ENCODE measurements at places on chromosomes 1 and 21.

DNA sequence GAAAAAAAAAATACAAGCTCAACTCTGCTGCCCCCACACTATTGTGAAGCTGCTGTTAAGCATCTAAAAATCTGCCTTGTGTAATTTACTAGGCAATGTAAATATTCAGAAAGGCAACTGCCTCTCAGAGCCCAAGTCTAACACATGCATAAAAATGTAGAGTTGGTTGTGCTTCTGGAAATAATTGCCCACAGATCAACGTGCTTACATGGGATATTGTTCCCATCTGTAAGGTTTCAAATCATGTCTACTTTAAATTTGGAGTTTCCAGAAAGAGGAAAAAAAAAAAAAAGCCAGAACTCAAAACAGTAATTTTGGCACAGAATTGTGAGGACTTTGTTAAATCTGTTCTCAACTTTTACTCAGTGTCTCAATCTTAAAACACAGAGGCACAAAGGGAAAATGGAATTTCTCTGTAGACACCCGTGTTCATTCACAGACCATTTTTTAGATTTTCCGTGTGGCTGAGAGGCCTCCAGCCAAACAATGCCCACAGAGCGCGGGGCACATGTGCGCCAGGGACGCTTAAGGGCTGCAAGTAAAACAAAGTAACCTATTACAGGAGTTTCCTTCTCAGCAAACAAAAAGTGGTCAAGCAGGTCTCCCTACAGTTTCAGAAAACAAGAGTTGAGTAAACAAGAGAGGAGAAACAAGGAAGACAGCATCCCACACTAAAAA, 115.5 kb downstream of the RERE start:
- no peak for DNase-seq

GRCh38 chr1:119090250-119090649, 50.2 kb downstream of the WARS2 start:
- no peak for DNase-seq

DNA sequence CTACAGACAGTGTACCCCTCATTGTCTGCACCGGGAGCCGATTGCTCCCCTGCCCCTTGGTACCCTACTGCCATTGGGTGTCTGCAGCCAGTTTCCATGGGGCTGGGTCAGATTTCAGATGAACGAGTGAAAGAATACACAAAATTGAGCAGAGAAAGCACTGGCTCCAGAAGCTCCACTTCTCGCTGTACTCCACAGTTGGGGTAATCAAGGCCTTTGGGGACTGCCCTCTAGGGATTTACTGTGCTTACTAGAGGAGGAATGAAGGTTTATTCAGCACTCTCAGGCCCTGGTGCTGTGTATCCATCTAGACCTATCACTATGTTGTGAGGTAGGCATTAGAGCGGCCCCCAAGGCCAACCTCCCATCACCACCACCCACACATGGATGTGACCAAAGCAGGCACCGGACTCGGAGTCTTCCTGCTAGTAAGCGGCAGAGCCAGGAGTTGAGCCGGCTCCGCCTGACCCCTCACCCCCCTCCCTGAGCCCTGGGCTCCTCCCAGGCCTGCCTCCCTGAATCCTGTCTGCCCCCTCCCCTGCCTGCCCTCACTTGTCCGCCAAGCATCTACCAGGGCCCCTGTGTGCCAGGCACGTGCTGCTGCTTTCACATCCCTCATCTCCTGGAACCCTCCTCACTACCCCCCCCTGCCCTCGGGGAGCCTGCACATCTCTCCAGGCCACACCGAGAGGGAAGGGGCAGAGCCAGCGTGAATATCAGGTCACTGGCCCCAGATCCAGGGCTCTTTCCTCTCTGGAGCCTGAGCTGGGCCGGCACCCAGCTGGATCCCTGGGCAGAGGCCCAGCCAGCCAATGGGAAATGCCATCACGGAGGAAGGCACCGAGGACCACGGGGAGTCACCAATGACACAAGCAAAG, 23.3 kb downstream of the KCNN3 start:
- no peak for DNase-seq

DNA sequence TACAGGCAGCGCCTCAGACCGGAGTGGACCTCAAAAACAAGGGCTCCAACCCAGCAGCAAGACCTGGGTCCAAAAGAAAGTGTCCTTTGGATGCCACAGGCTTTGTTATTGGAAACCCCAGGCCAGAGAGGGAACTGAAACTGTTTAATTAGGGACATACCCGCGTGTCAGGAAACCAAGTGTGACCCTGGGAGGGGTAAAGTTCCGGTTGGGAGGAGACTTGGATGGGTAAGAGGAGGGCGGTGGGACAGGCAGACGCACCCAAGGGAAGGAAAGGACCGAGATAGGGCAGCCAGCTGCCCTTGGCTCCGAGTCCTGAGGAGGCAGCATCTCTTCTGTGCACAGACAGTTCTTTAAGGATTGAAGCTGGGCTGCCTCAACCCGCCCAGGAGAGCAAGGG, 71.4 kb downstream of the CDC7 start:
- DNase-seq, result no peak

- no peak for DNase-seq
Measured at GRCh38 chr1:111620441-111620971, 917 bp downstream of the RAP1A start.

- DNase-seq, result no peak
Measured at GRCh38 chr1:44262816-44263567, 49.7 kb downstream of the DMAP1 start.

DNA sequence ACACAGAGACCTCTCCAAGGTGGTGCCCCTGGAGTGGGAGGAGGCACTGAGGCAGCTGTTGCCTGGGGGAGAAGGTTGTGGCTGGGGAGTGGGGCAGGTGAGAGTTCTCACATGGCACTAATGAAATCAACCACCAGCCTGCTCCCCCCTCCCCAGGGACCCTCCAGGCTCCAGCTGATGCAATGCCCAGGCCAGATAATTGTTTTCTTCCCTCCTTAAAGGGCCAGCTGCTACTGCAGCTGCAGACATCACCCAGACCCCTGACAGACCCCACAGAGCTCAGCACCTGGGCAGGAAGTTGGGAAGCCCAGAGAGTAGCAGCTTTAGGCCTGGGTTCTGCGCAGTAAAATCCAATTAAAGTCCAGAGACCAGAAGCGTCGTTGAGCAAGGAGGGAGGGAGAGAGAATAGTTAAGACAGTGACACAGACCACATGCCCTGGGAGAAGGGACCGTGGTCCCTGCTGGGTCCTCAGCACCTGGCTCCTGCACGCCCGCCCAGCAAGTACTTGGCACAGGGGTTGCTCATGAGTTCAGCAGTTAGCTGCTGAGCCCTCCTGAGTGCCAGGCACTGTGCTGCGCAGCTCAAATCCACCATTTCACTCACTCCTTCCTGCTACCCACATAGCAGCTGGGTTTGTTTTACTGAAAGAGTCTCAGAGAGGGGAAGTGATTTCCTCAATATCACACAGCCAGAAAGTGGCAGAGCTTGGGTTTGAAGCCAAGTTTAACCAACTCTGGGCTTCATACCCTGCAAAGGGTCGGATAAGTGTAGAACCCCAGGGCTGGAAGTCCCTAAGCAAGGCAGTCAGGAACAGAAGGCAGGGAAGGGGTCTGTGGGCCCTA, 1.9 kb downstream of the RIMS3 start:
- DNase-seq, result no peak

- no peak for DNase-seq
Measured at GRCh38 chr1:173475564-173476196, 1.5 kb upstream of the PRDX6 start.

- no peak for DNase-seq
Measured at GRCh38 chr21:37463083-37463801, 96.7 kb downstream of the DYRK1A start.

DNA sequence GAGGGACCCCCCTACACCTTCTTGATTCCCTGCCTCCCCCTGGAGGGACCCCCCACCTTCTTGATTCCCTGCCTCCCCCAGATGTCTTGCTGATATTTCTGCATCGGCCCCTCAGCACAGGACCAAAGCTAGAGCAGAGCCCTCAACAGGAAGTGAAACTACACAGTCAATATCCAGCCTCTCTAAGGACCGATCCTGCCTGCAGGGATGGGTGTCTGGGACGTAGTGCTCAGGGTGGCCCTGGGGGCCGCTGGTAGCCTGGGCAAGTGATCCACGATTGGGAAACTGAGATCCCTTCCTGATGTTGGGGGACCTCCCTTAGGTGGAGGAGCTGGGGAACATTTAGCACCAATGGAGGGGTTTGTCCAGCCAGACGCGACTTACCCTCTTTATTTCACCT, 3.9 kb upstream of the LEFTY2 start:
- no peak for DNase-seq

GRCh38 chr1:2523891-2524609, 2.3 kb downstream of the PANK4 start:
- DNase-seq, result no peak

DNA sequence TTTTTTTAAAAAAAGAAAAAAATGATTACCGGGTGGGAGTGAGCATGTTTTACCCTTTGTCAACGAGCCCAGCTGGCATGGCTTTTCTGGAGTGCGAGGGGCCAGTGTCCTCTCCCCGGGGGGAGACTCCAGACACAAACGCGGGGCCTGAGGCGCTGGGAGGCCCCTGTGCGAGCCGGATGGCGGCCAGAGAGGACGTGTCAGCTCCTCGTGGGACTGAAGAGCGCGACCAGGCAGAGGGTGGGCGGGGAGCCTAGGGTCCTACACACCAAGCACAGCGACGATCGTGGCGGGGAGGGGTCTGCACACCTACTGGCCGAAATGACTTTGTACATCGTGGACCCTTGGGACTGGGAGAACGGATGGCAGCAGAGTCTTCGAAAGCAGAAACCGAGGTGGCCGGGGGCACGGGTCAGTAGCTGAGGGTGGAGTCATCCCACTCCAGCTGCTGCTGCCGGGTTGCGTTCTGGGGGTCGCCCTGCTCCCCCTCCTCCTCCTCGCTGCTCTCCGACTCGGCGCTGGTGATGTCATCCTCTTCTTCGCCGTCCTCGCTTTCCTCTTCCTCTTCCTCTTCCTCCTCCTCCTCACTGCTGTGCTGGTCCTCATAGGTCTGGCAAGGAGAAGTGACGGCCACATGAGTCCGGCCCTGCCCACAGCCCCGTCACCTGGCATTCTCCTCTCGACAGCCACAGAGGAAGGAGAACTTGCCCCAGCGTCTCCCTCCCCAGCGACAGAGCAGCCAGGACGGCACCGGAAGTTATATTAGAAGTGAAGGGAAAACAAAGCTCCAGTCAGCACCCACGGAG, 78.8 kb downstream of the PIK3CD start:
- DNase-seq, result no peak

GRCh38 chr1:151009206-151009587, 948 bp downstream of the PRUNE1 start:
- DNase-seq, result no peak

DNA sequence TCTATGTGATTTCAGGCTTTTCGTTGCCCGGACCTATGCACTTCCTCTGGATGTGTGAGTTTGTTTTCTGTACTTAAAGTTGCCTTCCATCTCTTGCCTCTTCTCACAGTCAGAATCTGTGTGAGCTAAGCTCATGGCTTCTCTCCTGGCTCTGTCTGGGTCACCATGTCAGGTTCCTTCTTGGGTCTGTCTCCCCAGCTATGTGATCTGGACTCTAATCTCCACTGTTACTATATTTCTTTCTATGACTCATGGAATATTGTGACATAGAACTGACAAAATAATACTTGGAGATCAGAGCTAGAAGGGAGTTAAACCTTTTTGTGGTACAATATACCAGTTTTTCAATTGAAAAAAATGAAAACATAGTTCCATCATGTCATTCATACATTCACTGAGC, 172.7 kb upstream of the FGGY start:
- DNase-seq, result no peak

GRCh38 chr1:45848714-45849113, 45.3 kb downstream of the MAST2 start:
- no peak for DNase-seq

DNA sequence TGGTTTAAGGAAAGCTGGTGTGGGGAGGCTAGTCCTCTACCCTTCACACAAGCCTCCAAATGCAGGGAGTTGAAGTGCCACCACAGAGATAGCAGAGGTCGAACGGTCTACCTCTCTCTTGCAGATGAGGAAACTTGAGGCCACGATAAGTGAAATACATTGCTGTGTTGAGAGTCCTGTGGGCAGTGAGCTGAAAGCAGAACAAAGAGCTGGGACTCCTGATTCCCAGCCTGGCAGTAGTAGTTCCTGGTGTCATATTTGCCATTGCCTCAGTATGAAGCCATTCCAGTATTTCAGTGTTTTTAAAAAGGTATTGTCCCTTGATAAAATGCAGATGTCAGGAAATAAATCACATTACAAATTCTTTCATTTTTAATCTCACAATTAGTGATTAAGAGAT, 28.6 kb downstream of the AK4 start:
- DNase-seq, result no peak

GRCh38 chr1:24205345-24206082, 18.4 kb upstream of the IFNLR1 start:
- DNase-seq, result no peak

GRCh38 chr1:74465193-74465681, 47.2 kb downstream of the LRRC53 start:
- DNase-seq, result no peak

DNA sequence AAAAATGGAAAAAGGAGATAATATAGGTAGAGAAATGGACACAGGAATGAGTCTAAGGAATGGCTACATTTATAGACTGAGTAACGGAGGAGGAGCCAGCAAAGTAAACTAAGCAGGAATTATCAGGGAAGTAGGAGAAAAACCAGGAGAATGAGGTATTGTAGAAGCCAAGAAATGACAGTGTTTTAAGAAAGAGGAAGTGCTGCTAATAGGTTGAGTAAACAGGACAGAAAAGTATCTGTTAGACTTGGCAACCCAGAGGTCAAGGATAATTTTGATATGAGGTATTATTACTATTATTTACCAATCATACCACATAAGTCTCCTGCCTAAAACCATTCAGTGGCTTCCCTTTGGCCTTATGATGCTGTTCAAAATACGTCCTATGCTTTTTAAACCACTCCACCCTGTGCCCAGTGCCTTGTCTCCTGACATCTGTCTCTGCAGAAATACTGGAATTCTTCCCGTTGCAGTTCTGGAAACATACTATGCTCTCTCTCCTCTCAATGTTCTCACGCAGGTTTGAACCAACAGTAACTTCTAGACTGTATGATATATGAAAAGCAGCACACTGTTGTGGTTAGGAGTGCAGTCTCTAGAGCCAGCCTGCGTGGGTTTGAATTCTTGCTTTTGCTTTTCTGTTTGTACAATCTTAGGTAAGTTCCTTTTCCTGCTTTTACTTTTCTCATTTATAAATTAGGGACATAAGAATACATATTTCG, 24.6 kb upstream of the NEK7 start:
- DNase-seq, result no peak

DNA sequence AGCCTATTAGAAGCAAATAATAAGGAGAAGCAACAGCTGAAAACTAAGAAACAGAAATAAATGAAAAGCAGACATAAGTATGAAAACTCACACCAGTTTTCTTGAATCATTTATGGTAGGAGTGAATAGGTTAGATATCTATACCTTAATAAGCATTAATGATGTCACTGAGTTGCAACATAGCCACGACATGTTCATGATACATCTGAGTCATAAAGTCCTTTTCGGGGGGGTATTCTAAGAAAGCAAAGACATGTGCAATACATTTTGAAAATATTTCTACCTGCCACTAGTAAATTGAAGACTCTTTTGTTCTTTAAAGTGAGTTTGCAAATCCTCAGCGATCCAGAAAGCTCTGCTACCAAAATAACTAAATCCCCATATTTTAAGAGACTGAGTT, 7.2 kb downstream of the CD34 start:
- no peak for DNase-seq

- no peak for DNase-seq
Measured at GRCh38 chr21:30468900-30469714, 11.1 kb downstream of the KRTAP19-1 start.

- no peak for DNase-seq
Measured at GRCh38 chr1:223611936-223612335, 53.6 kb downstream of the CAPN8 start.
